T follicular helper cell (primary cell): ENCODE measurements at places on chromosomes 5 and 9.

- no peak for DNase-seq
Measured at GRCh38 chr5:133114933-133115310, 63.1 kb downstream of the HSPA4 start.

DNA sequence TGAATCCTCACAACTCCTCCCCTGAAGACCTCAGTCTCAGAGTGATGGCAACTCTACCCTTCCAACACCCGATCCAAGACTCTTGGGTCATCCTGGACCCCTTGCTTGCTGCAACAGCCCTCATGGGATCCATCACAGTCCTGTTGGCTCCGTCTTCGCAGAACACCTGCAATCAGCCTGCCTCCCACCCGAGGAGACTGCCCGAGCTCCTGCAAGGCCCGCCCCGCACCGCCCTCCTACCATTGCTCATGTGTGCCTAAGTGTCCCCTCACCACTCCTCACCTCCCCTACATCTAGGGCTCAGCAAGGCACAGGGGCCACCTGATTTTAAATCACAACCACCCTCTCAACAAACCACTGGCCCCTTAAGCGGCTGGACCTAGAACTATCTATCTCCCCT lies 5.3 kb downstream of the SEMA4D start:
- DNase-seq, result no peak

DNA sequence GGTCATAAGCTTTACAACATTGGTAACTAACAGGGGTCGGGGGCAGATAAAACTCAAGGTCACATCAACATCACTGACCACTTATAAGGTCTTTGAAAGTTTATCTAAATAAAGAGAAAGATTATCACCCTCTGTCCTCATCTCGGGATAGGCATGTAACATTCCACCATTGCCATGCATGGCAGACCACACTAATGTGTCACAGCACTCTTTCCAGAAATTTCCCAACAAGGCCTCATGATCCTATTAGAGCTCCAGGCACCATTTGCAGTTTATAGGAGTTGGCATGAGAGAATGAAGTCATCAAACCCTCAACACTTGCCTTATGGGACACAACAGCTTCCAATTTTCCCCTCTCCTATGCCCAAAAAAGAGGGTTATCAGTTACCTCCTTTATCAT lies 31.9 kb upstream of the ZNF622 start:
- no peak for DNase-seq

- peak; percentile 60 for DNase-seq
Measured at GRCh38 chr5:170254056-170254455, 21.3 kb downstream of the C5orf58 start.

- DNase-seq, result no peak
Measured at GRCh38 chr9:87766697-87767096, 40.8 kb downstream of the CTSL start.

DNA sequence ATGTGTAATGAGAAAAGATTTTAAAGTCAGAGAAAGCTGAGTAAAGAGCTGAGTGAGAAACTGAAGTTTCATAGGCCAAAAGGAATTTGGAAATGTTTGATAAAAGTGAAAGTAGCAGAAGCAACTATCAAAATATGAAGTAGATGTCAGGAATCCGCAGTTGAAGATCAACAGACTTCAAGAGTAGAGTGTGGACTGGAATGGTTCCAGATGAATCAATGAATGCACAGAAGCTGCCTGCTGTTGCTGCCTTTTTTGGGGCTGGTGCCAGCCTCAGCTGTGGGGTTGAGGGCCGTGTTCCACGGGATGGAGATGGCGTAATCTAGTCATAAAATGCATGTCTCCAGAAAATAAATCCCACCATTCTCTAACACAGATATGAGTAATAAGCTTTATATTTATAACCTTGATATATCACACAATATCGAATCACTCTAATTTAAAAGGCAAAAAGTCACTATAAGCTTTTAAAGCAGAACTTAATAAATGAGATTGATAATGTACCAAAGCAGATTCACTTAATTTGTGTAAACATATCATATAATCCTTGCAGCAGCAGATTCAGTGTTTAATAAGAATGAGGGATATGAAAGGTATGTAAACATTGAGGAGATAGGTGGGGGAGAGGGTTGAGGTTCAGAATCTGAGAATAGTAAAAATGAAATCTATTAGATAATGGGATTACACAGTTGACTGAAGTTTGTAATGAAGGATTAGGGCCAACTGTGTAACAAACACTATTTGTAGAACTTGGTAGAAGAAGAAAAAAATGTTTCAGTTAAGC lies 652.3 kb upstream of the FTMT start:
- DNase-seq, result no peak

DNA sequence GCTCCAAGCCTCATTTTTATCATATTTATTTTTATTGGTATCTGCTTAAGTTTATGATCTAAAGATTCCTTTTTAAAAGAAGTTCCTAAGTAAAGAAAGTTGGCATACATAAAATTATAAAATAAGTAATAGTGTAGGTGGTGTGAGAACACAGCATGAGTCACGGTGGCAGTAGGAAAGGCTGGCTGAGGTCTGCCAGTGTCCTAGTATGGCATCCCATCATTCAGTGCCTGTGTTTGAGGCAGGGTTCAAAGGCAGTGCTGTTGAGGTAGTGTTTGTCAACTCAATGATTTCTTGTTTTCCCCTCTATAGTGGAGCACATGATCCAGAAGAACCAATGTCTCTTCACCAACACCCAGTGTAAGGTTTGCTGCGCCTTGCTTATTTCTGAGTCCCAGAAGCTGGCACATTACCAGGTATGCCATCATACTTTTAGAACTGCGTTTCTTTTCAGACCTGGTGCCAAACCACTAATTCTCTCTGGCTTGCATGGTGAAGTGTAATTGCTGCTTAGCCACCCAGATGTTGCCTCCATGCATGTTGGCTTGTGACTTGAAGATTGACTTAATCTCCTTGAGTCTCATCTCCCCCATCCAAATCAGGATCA lies 18.4 kb downstream of the ZNF346 start:
- no peak for DNase-seq

DNA sequence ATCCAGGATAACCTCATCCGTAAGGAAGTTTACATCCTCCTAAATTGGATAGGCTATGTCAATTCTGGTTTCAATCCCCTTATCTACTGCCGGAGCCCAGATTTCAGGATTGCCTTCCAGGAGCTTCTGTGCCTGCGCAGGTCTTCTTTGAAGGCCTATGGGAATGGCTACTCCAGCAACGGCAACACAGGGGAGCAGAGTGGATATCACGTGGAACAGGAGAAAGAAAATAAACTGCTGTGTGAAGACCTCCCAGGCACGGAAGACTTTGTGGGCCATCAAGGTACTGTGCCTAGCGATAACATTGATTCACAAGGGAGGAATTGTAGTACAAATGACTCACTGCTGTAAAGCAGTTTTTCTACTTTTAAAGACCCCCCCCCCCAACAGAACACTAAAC lies 1.3 kb downstream of the ADRB2 start:
- DNase-seq, result no peak

GRCh38 chr9:131739133-131739958 lies 530 bp downstream of the RAPGEF1 start:
- no peak for DNase-seq

DNA sequence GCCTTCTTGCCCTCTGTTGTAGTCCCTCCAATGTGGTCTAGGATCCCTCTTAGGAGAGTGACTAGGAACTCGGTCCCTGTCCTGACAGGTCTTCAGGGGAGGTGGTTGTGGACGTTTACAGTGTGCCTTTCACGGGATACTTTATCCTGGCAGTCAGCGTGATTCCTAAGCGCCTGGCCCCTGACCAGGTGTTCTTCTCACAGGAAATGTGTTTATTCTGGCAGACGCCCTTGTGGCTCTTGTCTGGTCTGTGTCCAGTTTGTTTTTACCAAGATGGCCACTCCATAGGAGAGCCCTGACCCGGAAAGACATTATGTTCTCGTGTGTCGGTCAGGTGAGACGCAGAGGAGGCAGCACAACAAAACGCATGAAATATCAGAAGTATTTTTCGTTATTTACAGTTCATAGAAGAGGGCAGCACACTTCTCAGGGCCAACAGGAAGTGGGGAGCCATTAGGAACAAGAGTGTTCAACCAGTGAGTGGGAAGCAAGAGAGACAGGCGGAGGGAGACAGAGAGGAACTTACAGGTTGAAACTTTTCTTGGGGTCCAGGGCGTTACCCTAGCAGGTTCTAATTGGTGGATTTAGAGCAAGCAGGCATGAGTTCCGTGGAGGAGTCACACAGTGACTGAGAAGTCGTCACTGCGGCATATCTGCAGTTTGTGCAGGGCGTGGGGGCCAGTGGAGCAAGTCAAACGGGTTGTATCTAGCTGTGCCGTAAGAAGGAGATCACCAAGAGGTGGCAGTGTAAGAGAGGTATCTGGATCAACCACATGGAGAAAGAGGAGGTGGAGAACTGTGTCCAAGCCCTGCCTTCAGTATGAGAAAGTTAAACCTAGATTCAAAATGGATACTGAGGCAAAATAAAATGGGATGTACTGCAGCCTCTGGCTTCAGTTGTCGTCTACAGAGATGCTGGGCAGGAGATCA lies 412.9 kb downstream of the ZSWIM6 start:
- DNase-seq, result no peak

DNA sequence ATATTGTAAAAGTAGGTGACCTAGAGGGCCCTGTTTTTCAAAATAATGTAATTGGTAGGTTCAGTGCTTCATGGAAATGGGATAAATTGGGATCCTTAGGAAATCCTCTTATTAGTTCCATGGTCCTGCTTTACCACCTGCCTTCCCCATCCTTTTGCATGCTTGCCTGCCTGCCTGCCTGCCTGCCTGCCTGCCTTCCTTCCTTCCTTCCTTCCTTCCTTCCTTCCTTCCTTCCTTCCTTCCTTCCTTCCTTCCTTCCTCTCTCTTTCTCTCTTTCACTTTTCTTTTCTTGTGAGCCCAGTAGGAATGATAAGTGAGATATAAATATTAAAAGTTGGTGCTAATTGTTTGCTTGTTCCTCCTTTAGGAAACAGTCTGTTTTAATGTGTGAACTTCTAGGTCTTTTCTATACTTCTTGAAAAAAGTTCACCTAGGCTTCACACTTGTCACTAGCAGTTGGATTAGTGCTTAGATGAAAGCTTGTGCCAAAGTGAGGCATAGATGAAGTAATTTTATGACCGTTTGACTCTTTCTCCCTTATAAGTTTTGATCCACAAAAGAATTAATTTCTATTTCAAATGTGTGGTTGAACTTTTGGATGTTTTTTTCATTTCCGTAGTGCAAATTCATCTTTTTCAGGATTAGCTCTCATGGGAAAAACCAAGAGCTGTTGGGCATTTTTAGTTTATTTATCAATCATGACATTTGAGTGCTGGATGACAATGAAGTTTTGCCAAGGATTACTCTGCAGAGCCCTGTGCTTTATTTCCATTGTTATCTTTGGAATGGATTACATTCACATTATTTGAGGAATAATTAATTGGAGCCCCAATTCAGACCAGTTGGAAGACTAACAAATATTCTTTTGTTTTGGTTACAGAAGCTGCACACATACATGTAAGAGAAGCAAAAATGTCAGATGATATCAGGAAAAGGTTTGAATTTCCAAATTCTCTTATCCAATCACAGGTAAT lies 30.7 kb downstream of the FOCAD start:
- no peak for DNase-seq

GRCh38 chr5:31486441-31486840 lies 45.5 kb downstream of the DROSHA start:
- DNase-seq, result no peak

DNA sequence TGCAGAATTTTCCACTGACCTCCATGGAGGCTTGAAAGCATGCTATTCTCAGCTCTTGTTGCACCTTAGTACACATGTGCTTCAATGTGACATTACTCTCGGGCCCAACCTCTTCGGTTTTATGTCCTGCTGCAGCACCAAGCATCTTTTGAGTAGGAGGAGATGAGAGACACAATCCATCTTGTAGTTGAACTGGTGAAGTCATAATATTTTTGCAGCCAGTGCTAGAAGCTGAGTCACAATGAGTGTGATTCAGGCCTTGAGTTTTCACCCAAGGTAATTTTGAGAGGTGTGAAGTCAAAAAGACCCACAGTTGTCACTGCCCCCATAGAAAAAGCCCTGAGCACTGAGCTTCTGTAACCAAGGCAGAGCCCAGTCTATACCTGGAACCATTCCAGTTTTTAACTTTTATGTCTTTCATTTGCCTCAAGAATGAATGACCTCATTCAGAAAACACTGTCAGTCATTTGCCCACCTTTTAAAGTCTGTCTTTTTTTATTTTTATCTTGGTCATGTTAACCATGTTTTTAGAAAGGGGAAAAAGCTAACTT lies 117.7 kb downstream of the ZNF462 start:
- DNase-seq, result no peak

DNA sequence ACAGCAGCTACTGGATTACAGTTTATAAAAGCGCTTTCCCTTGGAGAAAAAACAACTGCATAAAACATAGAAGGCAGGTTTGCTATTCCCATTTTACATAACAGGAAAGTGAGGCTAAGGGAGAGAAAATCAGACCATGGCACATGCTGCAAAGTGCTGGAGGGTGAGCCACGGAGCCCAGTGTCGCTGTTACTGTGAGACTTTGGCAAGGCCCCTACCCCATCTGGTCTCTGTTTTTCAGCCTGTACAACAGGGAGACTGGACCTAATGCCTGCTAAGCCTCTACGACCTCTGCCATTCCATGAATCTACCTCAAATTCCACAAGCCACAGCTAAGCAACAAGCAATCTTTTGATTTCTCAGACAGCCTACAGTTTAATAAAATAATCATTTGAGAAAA lies 139.2 kb downstream of the GABBR2 start:
- DNase-seq, result no peak

DNA sequence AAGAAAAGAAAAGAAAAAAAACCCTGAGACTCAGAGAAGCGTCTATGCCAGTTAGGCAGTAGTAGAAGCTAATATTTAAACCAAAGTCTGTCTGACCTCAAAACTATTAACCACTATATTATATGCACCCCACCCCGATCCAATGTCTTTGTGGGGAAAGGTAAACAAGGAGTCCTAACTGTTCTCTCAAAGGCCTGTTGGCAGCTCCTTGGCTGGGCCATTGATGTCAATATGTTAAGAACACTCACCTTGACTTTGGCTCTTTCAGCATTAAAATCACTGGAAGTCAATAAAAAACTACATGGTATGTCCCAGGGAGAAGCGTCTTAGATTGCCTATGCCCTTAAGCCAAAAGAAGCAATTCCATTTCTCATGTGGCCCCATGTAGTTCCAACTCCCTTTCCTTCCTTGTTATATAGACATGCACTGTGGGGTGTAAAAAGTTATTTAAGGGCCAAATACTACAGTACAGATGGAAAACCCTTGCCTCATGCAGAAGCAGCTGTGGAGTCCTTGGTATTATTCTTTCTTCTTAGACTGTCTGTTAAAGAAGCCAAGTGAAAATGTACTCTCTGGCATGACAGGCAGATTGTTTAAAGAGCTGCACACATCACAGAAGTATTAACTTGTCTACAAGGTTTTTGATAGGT lies 308.6 kb upstream of the RPS23 start:
- DNase-seq, result no peak

DNA sequence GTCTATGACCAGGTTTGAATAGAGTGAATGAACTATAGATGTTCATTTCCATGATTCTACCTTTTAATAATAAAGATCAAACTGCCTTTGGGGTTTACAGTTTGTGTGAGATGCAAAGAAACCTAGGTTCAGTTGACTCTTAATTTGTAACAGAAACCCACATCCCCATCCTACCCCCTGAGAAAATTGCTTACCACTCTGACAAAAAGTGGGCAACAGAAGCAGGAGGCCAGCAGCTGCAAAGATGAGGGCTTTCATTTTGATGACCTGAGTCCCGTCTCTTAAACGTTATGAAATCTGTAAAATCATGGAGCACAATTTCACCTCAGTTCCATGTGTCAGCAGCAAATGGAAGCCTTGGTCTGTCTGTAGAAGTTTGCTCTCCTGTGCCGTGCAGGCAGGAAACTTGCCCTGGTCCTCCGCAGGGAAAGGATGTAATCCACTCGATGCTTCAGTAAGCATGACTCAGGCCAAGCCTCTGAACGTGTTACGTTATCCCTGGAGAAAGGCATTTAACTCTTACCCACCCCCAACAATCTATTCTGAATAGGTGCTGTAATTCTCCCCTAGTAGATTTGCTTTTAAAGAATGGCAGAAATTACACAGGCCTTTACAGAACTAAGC lies at the start of gene F2RL2:
Gene F2RL2 (minus strand): TSS at position 431 of the 624 bp plus-strand sequence. CDS start 173 bp downstream, at position 258.
- no peak for DNase-seq
